ENCODE measurements at places on chromosomes 1 and 21. TPM values are rescaled to one million over a fixed set of nuclear protein-coding genes. Genes with fewer than 3 reads are reported as not detected.

Gene DIO1
- polyA plus RNA-seq: not detected

Gene GSTM5
- polyA plus RNA-seq: 6.1 TPM

Gene G0S2
- polyA plus RNA-seq: 11.0 TPM

Gene TRAF3IP3
- polyA plus RNA-seq: not detected

Gene KRTAP7-1
- polyA plus RNA-seq: not detected

Gene CELA3A
- not detected for polyA plus RNA-seq

Measured in fibroblast of lung (primary cell).